ENCODE measurements at places on chromosomes 7 and 10. TPM values are rescaled to one million over a fixed set of nuclear protein-coding genes. Genes with fewer than 3 reads are reported as not detected.

Gene TSPAN12
- total RNA-seq = 48.8 TPM

Gene EVX1
- total RNA-seq = not detected

GRCh38 chr7:67990003-67990402, 993.4 kb downstream of the TYW1 start:
- no peaks in the 10 kb centered on the region for H3K36me3 ChIP-seq
- H3K27ac ChIP-seq = no peak overlapping the region
- no peaks in the 10 kb centered on the region for H3K4me1 ChIP-seq
- no peak for DNase-seq

GRCh38 chr7:2706685-2707126, 18.7 kb downstream of the AMZ1 start:
- DNase-seq = no peak
- no peak overlapping the region for H3K4me3 ChIP-seq
- H3K4me1 ChIP-seq = no peaks in the 10 kb centered on the region
- H3K27ac ChIP-seq = no peak overlapping the region

- no peak overlapping the region for H3K4me3 ChIP-seq
- H3K36me3 ChIP-seq = peaks cover 6% of the 10 kb centered on the region
- no peaks in the 10 kb centered on the region for H3K4me1 ChIP-seq
- no peaks in the 10 kb centered on the region for H3K27me3 ChIP-seq
Observed at GRCh38 chr7:111855161-111855841, 293.0 kb upstream of the IMMP2L start.

DNA sequence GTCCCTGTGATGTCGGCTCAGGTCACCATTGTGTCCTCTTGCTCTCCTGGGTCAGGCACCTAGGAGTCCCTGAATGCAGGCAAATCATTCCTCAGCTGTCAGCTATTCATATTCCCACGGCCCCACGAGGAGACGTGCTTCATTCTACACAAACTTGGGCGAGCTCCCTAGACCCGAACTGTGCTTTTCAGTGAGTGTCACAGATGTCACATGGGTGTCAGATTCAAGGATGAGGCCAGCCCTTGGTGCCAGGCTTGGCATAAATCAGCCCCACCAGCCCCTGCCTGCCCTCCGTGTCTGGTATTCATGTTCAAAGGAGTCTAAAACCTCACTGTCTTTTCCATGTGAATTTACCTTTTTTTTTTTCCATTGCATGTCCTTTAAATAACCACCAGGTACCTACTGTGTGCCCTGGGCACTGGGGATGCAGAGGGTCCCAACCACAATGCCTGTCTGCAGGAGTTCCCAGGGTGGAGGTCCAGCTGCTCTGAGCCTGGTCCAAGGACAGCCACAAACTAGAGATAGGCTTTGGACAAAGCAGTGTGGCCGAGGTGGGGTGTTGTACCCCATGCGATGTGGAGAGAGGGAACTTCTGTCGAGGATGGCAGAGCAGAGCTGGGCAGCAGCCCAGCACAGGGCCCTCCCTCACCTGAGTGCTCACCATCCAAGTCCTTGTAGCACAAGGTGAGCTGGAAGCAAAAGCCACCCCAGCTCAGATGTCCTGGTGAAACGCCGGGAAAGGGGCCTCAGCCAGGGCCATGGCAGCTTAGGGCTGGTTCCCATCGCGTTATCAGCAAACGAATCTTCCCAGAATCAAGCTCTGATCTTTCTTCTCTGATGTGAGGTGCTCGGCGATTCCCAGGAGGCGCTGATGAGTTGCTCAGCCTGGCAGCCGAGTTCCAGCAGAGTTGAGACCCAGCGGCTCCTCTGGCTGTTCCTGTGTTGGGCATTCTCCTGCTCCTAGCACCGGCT, 611.9 kb downstream of the PTPRN2 start:
- no peaks in the 10 kb centered on the region for H3K27me3 ChIP-seq
- no peak for DNase-seq
- no peak overlapping the region for H3K4me3 ChIP-seq
- H3K4me1 ChIP-seq = no peaks in the 10 kb centered on the region
- H3K36me3 ChIP-seq = no peaks in the 10 kb centered on the region

DNA sequence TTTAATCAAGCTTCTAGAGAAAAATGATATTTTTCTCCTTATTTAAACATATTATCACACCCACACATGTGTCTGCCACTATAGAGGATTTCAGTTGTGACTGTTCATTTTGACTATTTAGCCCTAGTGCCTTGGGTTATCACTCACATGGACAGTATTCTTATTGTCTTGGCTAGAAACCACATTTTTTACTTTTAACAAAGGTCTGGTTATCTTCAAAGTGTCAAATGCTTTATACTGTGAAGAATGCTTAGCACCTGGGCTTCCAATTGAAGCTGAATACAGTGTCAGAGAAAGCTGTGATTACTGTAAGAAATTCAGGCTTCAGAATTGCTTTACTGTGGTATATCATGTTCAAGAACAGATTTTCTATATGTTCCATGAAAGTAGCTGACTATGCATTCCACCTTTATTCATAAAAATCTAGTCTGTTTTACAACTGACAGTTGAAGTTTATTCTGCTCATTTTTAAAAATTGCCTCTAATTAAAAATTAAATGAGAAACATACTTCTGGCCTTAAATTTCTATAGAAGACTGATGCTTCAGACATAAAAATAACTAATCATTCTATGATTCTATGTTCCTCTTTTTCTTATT, 278.6 kb downstream of the SEMA3D start:
- H3K27ac ChIP-seq = no peak overlapping the region
- no peaks in the 10 kb centered on the region for H3K4me1 ChIP-seq
- H3K27me3 ChIP-seq = no peaks in the 10 kb centered on the region
